Hepatocyte (in vitro differentiated cells): ENCODE measurements at places on chromosomes 2 and 18. TPM values are rescaled to one million over a fixed set of nuclear protein-coding genes. Genes with fewer than 3 reads are reported as not detected.

Gene NEU2
- not detected in 2 replicates for total RNA-seq

Gene GPR155
- total RNA-seq, result 20.5 and 26.1 TPM in 2 replicates

Gene NEUROD1
- total RNA-seq, result 0.60 and 1.3 TPM in 2 replicates

Gene CEP192
- total RNA-seq, result 16.5 and 17.4 TPM in 2 replicates

Gene CYP1B1
- 23.2 and 28.9 TPM in 2 replicates for total RNA-seq
